Activated CD8-positive, alpha-beta memory T cell treated with anti-CD3 and anti-CD28 coated beads, Interleukin-2, amount 50 U/mL, for 48 hours (primary cell): ENCODE measurements at places on chromosomes 7 and 10.

DNA sequence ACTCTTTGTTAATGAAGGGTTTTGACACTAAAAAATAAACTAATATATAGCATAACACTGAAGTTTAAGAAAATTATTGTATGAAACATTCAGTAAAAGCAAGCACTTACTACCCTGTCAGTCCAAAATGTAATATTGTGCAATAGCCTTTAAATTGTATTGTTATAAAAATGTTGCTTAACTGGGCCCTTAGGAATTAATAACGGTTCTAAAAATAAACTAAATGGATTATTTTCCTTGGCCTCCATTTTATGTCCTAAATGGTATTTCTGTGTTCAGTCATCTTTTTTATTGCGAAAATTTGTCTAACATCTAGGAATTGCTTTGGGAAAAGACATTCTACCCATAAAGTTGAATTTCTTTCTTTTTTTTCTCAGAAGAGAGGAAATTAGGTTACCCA is 49.0 kb upstream of the ABI1 start:
- DNase-seq, result no peak

GRCh38 chr10:71388583-71389310 is 8.0 kb upstream of the CDH23 start:
- no peak for DNase-seq

DNA sequence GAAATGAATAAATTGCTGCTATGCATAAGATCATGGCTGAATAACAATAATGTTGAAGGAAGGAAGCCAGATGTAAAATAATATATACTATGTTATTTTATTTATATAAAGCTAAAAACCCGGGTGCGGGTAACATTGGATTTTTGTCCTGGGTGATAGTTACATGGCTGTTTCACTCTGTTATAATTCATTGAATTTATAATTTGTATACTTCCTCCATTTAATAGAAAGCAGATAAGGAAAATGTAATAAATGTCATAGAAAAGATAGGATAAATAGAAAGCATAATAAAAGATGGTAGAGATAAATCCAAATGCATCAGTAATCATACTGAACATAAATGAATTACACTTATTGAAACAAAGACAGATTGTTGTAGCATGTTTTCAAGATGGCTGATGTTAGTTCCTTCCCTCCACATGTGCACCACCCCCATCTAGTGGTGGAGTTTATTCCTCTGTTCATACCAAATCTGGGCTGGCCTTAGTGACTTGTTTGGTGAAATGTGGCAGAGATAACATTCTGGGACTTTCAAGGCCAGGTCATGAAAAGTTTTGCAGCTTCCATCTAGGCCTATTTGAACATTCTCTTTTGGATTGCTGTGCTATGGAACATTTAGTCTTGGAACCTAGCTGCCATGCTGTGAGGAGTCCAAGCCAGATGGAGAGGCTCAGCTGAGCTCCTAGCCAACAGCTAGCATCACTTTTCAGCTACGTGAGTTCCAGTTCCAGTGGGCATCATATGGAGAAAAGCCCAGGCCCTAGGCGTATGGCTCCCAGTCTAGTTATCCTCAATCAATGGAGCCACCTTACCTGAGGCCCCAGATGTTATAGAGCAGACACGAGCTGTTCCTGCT is 46.9 kb downstream of the AHCYL2 start:
- DNase-seq, result no peak

DNA sequence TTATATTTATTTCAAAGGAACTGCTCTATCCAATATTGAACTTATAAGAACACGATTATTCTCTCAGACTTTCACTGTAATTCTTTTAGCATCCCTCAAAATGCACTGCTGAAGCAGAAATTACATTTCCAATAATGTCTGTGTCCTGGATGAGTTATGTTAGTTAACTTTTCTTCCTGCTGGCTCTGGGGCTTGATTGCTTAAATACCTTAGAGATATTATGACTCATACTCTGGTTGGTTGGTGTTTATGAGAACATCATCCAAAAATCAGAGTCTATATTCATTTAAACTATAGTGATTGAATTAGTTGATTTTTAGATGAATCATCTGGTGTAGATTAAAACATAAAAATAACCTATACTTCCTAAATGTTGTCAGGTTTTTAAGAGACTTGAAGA is 246.3 kb upstream of the VWC2 start:
- DNase-seq, result no peak

- no peak for DNase-seq
Measured at GRCh38 chr7:38339953-38340819, 66.8 kb upstream of the TARP start.

DNA sequence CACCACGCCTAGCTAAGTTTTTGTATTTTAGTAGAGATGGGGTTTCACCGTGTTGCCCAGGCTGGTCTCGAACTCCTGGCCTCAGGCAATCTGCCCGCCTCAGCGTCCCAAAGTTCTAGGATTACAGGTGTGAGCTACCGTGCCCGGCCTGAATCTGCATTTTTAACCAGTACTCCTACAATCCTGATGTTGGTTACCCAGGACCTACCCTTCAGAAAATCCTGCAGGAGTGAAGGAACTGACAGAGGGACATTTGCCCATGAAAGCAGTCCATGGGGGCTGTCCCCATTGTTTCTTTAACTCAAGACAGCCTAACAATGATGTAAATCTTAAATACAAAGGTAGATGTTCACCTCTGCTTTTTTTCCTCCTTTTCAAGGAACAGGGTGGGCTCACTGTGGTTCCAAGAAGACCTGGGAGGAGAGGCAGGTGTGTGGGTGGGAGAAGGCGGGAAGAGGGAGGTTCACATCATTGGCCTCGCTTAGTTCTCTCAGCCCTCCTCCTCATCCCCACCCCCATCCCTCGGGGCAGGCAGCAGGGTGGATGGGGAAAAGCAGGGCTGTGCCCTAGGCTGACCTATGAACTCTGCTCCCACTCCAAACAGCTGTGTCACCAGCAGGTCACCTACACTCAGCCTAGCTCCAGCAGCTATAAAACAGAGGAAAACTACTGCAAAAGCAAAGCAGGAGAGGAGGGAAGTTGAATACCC is 13.5 kb downstream of the LRRC20 start:
- DNase-seq, result no peak

GRCh38 chr10:97174276-97174775 is 11.4 kb downstream of the SLIT1 start:
- DNase-seq, result no peak

DNA sequence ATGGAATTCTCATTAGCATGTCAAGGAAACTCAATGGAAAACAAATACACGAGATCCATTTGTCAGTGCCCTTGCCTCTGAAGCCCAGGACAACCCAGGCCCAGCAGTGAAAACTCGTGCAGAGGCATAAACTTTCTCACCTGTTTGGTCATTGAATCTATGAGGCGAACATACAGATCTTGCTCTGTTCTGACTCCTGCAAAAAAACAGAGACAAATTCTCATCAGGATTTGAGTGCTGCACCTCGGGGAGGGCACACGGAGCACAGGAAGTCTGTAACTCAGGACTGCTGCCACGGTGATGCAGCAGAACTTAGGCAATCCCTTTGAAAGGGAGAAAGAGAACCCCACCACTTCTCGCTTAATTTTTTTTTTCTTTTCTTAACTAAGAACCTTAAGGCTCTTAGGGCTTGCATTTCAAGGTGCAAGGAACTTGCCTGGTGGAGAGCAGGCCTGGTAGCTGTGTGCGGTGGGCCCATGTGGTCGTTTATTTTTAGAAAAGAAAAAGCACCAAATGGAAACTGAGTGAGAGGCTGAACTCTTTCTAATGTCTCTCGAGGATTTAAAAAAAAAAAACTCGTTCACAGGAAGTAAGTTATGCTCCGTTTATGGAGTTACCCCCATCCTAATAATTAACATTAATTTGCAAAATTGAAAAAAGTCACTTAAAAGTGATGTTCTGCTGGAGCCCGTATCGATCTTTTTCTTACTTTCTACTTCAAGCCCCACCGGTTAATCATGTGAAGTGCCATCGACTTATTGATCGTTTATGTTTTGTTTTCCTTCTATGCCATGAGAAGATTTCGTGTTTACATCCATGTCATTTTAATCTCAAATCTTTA is 1.8 kb downstream of the EBF3 start:
- DNase-seq, result no peak

GRCh38 chr7:71429083-71429482 is 297.1 kb downstream of the GALNT17 start:
- DNase-seq, result no peak

- no peak for DNase-seq
Measured at GRCh38 chr10:28220811-28221210, 82.1 kb downstream of the MPP7 start.

DNA sequence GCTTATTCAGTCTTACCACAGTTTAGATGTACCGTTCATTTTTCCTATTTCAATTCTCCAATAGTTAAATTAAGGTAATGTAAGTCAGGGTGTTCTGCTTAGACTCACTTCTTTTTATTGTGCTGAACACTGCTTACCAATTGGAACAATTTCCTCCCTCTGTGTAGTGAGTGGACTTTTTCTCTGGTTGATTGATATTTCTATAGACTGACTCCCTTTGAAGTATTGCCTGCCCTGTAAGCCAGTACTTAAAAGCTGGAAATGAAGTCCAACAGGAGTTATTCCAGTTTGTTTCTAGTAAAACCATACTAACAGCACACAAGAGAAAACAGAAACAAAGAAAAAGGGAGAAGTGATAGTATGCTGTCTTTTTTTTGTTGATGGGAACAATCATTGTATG is 1674.9 kb downstream of the REEP3 start:
- no peak for DNase-seq

- DNase-seq, result no peak
Measured at GRCh38 chr7:127766831-127767459, 115.0 kb downstream of the SND1 start.

- no peak for DNase-seq
Measured at GRCh38 chr7:135825406-135825805, 76.8 kb upstream of the FAM180A start.

- no peak for DNase-seq
Measured at GRCh38 chr10:94293354-94293753, 69.4 kb downstream of the NOC3L start.

GRCh38 chr7:146146831-146147486 is 30.4 kb downstream of the CNTNAP2 start:
- DNase-seq, result no peak

GRCh38 chr7:55181762-55182161 is 162.9 kb downstream of the EGFR start:
- no peak for DNase-seq

DNA sequence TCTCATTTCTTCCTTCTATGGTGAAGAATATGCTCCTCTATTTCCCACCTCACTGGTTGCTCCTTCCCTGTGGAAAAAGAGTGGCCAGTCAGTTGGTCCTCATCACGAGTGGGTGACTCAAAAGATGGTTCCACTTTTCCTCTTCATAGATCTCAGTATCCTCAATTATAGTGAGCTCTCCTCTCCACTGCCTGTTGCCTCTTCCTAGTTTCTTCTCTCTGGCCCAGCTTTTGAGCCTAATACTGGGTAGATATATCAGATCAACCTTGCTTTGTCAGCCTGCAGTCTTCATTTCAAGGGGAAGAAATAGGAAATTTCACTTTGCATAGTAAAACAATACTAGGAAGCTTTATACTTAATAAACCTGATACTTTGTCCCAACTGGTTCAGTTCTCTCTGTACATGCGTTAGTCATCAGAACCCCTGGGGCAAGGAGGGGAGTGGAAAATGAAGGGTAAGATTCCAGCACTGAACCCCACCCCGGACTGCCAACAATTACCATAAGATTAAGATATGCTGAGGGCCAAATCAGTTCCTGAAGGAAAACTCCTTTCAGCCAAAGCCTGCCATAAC is 15.5 kb upstream of the WNT16 start:
- DNase-seq, result no peak

- DNase-seq, result no peak
Measured at GRCh38 chr10:14063531-14064285, 267.0 kb downstream of the FRMD4A start.

- no peak for DNase-seq
Measured at GRCh38 chr10:89944138-89944537, 242.7 kb downstream of the KIF20B start.

GRCh38 chr10:114117728-114118127 is 56.3 kb downstream of the CCDC186 start:
- no peak for DNase-seq

- no peak for DNase-seq
Measured at GRCh38 chr7:103729026-103729425, 260.4 kb downstream of the RELN start.

DNA sequence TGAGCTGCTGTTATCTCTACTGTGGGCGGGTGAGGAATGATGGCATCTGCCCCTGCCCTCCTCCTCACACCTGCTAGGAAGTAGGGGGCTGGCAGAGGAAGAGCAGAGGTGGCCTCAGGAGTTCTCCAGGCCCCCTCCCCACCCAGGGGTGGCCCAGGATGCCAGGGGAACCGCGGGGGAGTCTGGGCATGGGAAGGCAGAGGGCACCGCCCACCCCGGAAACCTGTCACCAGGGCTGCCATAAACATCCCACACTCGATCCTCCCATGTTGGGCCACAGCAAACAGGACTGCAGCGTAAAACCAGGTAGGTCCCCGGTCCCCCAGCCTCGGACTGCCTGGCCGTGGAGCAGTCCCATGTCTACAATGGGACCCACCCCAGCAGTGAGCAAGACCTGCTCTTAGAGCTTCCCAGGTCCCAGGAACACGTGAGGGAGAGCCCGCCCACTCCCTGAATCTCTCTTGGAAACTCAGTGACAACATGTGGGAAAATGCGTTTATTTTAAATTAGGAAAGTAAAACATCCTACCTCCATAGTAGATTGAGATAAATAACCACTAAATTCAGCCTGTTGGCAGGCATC is 23.4 kb downstream of the EBF3 start:
- DNase-seq, result no peak
